Activated CD4-positive, alpha-beta T cell treated with anti-CD3 and anti-CD28 coated beads, Interleukin-2, amount 50 U/mL, for 24 hours (primary cell): ENCODE measurements at places on chromosomes 13 and 19.
A peak's percentile ranks its signal among the peaks of the same experiment; 100 is the strongest.

- DNase-seq = no peak
Measured at GRCh38 chr19:4130744-4131438, 7.0 kb upstream of the MAP2K2 start.

- DNase-seq = no peak
Measured at GRCh38 chr13:51943721-51944120, 67.5 kb downstream of the ATP7B start.

DNA sequence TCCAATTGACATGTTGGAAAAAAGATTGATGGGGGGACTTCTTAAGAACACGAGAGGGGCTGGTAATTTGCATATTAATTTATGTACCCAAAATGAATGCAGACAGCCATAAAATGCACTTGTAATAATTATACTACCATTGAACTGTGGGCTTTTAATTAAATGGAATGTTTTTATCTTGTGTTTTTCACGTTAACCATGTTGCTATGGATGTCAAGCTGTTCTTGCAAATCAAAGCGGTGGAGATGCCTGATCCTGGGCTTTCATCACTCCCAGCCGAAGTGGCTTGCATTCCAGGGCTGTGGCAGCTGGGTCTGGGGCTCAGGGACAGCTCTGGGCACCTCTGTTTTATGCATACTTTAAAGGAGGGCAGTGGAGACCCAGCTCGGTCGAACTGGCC is 179.4 kb upstream of the TMTC4 start:
- no peak for DNase-seq

GRCh38 chr13:83557845-83558244 is 324.4 kb downstream of the SLITRK1 start:
- no peak for DNase-seq

GRCh38 chr13:40494946-40495620 is 171.4 kb downstream of the FOXO1 start:
- DNase-seq = no peak

- DNase-seq = no peak
Measured at GRCh38 chr19:27748551-27749152, 1464.3 kb downstream of the UQCRFS1 start.

DNA sequence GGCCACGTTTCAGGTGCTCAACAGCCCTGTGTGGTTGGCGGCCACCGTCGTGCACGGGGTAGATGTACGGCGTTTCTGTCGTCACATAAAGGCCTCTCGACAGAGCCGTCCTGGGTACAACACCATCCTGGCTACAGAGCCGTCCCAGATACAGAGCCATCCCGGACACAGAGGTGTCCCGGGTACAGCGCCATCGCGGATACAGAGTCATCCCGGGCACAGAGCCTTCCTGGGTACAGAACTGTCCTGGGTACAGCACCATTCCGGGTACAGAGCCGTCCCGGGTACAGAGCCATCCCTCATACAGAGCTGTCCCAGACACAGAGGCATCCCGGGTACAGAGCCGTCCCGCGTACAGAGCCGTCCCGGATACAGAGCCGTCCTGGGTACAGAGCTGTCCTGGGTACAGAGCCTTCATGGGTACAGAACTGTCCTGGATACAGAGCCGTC is 222.7 kb upstream of the SOX1 start:
- no peak for DNase-seq

GRCh38 chr13:45623516-45624090 is 8.1 kb upstream of the ERICH6B start:
- no peak for DNase-seq

GRCh38 chr13:78604782-78605611 is 1.6 kb upstream of the POU4F1 start:
- DNase-seq = no peak

- no peak for DNase-seq
Measured at GRCh38 chr13:43584751-43585150, 202.0 kb downstream of the ENOX1 start.

GRCh38 chr19:9323557-9323918 is 441 bp upstream of the ZNF559 start:
- DNase-seq = no peak

DNA sequence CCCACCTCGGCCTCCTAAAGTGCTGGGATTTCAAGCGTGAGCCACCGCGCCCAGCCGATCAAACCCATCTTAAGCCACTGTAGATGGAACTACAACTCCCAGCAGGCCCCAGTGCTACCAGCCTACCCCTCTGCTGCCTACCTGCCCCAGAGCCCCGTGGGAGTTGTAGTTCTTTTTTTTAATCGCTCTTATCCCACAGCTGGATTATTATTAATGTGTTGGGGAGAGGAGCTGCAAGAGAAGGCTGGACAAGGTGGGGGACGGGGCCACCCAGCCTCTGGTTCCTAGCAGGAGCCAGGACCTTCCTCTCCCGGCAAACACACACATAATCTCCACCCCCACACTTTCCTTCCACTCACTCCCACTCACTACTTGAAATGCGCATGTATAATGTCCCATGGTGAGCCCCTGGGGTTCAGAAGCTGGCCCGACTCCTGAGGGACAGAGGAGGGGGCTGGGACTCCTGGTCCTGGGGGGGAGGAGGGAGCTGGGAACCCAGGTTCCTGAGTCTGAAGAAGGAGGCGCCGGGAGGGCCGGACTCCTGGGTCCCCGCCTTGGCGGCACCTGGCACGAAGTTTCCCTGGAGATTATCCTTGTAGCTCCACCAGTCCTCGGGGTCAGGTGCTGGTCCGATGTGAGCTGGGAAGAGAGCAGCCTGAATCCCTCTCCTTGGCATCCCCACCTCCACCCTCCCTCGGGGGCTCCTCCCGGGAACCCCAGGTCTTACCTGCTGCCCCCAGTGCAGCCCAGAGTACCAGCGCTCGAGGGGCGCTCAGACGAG is 958 bp downstream of the CA11 start:
- peak; percentile 74 for DNase-seq

DNA sequence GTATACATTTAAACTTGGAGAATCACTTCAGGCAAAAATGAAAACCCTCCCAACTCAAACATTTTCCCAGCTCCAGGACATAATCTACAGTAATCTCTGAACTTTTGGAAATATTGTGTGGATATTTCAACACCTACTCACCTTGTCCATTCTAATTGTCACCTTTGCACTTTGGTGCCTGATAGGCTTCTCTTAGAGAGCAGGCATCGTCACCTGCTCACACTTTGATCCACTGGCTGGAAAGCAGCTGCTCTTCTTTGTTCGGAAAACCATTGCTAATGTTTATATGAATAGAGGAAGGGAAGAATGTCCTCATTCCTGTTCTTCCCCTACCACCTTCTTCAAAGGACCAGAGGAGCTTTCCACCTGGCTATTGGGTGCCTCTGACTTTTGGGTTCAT is 411.2 kb downstream of the FGF9 start:
- no peak for DNase-seq

DNA sequence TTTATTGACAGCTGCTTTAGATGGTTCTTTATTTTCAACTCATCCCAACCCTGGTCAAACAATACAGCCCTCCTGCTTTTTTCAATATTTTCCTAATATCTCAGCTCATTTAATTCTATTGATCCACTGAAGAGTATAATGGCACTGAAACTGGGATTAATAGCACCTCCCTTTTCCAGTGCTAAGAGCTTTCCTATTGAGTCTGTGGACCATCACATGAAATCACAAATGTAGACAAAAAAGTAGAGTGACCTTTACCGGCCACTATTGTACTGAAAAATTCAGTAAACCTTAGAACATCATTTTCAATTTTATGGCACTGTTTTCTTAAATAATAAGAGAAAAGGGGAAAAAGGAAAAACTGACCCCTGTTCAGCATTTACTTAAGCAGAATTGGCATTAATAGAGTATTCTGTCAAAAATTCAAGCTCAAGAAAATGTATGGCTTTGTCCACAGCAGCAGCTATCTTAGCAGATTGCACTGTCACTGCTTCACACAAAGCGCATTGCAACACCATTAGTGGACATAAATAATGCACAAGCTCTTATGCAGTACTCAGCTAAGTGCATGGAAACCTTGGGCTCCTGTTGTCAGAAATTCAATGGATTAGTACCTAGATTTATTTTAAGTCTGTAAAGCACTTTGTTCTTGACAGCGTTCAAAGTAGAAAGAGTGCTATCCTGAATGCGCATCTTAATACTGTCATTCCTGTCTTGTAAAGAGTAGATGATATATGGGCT is 851.0 kb upstream of the KLHL1 start:
- DNase-seq = no peak

DNA sequence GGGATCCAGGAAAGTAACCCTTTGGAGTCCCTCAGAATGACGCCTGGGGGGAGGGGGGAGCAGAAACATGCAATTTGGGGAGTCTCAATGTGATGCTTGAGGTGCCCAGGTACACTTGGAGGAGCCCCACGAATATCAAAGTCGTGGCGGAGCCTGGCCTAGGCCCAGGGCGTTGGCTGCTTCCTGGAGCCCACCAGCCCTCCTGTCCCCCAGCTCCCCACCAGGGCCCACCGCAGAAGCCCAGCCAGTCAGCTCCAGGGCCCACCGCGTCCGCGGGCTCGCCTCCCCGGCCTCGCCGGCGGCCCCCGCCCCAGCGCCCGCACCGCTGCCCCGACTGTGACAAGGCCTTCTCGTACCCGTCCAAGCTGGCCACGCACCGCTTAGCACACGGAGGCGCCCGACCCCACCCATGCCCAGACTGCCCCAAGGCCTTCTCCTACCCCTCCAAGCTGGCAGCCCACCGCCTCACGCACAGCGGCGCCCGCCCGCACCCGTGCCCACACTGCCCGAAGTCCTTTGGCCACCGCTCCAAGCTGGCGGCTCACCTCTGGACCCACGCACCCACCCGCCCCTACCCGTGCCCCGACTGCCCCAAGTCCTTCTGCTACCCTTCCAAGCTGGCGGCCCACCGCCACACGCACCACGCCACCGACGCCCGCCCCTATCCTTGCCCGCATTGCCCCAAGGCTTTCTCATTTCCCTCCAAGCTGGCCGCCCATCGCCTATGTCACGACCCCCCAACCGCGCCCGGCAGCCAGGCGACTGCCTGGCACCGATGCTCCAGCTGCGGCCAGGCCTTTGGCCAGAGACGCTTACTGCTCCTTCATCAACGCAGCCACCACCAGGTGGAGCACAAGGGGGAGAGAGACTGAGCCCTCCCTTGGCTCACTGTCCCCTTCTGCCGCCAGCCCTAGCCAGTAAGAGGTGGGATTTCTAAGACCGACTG is 2.1 kb downstream of the ZNF575 start:
- DNase-seq = no peak

DNA sequence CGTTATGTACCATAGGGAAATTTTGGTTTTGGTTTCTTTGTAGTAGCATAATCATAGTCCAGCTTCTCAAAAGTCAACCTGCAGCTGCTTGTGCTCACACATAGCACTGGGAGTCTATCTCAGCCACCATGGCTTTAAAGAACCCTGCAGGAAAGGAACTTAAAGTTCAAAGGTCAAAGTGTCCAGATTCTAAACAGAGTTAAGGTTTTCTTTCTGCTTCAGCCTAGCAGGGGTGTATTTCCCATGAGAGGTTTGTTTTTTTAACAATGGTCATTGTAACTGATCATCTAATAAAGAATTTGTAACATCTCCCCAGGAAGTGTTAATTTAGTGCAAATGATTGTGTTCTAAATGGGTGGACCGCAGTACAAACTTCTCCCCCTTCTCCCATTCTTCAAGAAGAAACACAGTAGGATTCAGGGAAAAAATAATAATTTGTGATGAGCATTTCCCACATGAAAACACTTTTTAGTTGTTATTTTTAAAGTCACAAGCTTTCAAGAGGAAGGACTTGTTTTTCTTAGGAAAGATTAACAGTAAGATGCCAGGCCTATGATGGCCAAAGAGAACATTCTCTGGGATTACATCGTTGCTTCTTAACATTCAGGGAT is 168.0 kb downstream of the EFNB2 start:
- DNase-seq = no peak

DNA sequence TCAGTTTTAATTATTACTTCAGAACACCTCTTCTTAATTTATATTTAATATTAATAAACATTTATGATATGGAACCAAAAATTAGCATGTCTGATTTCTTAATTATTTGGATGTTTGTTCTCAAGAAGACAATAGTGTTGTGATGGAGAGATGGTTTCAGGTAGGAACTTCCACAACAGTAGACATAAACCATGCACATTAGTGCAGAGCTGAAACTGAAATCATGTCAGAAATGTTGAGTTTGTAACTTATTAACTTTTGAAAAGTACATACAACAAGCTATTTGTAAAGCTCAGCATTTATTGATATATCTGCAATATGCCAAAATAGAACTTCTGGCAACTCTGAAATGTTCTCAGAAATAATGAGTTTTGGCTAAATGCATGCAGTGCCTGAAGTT is 11.8 kb upstream of the EDNRB start:
- DNase-seq = no peak

- no peak for DNase-seq
Measured at GRCh38 chr19:55091126-55091910, 15.6 kb downstream of the EPS8L1 start.

DNA sequence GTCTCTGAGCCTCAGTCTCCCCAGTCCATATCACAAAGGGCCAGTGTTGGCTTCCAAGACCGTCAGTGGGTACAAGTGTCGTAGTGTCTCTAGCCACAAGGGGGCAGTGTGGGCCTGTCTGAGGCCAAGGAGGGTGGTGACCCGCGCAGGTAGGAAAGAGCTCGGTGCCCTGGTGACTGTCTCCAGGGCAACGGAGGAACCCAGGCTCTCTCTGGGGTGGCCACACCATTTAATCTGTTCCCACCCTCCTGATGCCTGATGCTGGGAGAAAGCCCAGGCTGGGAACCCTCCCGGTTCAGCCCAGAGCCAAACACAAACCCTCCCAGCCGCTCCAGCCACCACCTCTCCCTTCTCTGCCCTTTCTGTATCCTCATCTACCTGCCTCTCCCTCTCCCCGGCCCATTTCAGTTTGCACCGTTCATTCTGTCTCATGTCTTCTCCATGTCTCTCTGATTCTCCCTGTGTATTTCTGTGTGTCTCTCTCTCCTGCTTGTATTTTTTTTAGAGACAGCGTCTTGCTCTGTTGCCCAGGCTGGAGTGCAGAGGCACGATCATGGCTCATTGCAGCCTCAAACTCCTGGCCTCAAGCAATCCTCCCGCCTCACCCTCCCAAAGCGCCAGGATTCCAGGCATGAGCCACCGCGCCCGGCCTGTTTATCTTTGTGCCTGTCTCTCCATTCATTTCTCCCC is 17.5 kb upstream of the MEIS3 start:
- peak; percentile 86 for DNase-seq

- no peak for DNase-seq
Measured at GRCh38 chr13:21882766-21883165, 211.9 kb downstream of the FGF9 start.

DNA sequence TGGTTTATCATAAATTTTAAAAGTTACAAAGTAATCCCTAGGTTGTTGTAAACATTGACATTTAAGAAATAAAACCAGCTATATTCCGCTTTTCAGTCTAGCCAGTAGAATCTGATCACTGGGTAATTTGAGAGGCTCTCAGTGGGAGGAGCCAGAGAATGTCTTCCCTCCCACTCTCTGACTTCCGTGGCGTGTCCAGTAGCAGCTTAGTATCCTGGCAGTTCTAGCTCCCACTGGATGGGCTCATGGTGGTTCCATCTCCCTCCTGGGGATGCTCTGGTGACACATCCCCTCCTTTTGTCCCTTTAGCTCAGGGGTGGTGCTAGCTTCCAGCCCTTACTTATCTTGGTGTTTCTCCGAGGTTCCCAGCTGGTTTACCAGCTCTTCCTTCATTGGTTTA is 34.5 kb downstream of the MTUS2 start:
- DNase-seq = no peak
